ENCODE measurements at places on chromosomes 16 and 17. TPM values are rescaled to one million over a fixed set of nuclear protein-coding genes. Genes with fewer than 3 reads are reported as not detected.

KRT32 gene
- not detected for total RNA-seq

- DNase-seq, result peak; percentile 71
These were observed 25.7 kb downstream of the C17orf100 start for GRCh38 chr17:6677158-6677831.

- DNase-seq, result no peak
These were observed 58.9 kb downstream of the CYTH1 start for GRCh38 chr17:78723001-78723796.

- DNase-seq, result no peak
These were observed 13.3 kb downstream of the CES4A start for GRCh38 chr16:67001726-67002125.

DNA sequence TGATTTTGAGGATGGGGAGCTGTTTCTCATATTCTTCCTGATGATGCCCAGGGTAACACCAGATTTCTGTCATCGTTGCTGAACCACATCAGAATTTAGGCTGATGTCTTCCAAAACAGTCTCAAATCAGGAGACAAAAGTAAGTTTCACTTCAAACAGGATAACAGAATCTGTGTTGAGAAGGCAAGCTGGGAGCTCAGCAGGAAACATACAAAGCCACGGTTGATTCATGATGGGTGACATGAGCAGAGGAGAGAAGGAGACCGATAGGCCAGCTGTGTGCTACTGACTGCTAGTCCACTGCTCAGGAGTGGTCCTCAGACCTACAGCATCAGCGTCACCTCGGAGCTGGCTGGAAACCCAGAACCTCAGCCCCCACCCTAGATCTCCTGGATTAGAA, 62.9 kb upstream of the RCVRN start:
- no peak for DNase-seq

All from activated CD4-positive, alpha-beta T cell treated with anti-CD3 and anti-CD28 coated beads, Interleukin-2, amount 10 ng/mL, durations not matched to agents 24 days and 14 days (primary cell).